Globus pallidus (tissue), 1 donor: ENCODE measurements at places on chromosomes 13 and 19.

GRCh38 chr19:41307090-41307875, 2.7 kb upstream of the CCDC97 start:
- no peak for DNase-seq

DNA sequence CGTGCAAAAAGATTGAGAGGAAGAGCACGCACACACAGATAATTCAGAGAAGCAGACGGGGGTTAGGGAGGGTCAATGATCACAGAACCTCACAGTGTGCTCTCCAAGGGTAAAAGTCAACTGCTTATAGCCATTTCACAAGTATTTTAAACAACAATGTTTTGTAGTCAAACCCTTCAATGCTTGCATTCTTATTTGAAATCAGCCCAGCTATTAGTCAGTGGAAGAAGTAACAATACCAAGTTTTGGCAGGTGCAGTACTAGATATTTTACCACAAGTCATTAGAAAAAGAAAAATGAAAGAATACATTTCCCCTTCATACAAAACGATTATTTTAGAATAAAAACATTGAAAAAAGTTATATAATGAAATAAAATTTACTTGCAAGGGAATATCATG, 2.6 kb downstream of the CSNK1A1L start:
- no peak for DNase-seq

GRCh38 chr19:19026299-19026971, 6.9 kb downstream of the SUGP2 start:
- DNase-seq = no peak

GRCh38 chr13:55566334-55566733, 1574.4 kb upstream of the PRR20A start:
- no peak for DNase-seq
